ENCODE measurements at places on chromosomes 3 and 15. TPM values are rescaled to one million over a fixed set of nuclear protein-coding genes. Genes with fewer than 3 reads are reported as not detected.

JMJD7 gene
- total RNA-seq, result 3.0 TPM

TGM5 gene
- total RNA-seq, result not detected

SIDT1 gene
- total RNA-seq, result not detected

CCR5 gene
- not detected for total RNA-seq

CNOT10 gene
- total RNA-seq, result 12.4 TPM

MST1R gene
- 0.34 TPM for total RNA-seq

ROBO1 gene
- total RNA-seq, result 42.6 TPM
